CD4-positive, alpha-beta T cell treated with Interleukin-12 subunit alpha and Interleukin-12 subunit beta, for 1 hour (primary cell): ENCODE measurements at places on chromosomes 11 and 22.

GRCh38 chr11:32659672-32660071 is 76.0 kb downstream of the EIF3M start:
- DNase-seq = no peak

GRCh38 chr11:75625021-75625420 is 43.8 kb downstream of the MAP6 start:
- no peak for DNase-seq

DNA sequence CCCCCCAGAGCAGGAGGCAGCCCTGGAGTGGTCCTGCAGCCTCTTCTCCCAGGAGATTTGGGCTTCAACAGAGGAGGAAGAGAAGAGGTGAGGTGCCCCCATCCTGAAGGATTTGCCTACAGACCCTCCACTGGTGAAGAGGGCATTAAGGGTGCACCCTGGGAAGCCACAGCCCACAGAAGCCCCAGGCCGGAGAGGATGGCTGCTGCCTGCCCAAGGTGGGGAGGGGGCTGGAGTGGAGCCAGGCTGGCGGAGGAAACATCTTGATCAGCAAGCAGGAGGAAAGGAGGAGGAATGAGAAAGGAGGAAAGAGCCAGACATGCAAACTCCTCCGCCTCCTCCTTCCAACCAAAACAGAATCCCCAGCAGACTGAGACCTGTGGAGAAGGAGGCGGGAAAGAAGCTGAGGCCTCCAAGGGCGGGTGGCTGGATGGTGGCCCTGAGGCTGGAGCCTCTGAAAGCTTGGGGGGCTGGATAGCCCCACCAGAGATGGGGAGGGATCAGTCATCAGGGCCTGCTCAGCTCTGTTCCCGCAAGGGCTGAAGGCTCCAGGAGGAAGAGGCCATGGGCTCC is 31.3 kb downstream of the ARRB1 start:
- no peak for DNase-seq

- DNase-seq = no peak
Measured at GRCh38 chr22:46519377-46519776, 18.0 kb downstream of the CELSR1 start.

DNA sequence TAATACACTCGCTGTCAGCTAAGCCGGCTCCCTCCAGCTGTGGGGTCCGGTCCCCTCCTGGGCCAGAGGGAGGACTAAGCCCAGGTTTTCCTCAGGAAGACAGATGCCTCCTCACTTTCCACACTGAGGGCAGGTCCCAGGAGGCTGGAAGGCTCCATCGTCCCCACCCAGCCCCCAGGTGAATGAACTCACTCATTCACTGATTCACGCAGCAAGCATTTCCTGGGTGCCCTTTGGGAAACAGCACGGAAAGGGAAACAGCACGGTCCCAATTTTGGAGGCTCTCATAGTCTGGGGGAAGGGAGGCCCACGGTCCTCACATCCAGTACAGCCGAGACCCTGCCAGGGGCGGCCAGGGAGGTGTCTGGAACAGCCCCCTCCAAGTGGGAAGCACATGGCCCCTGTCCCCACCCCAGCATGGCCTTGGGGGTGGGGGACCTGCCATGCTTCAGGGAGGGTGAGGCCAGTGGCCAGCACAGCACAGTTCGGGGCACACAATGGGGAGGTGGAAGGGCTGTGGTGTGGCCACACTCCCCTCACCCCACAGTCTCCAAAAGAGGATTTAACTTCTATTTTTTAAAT is 9.3 kb upstream of the TH start:
- no peak for DNase-seq

GRCh38 chr11:36388951-36389350 is 92.9 kb downstream of the PRR5L start:
- DNase-seq = no peak

DNA sequence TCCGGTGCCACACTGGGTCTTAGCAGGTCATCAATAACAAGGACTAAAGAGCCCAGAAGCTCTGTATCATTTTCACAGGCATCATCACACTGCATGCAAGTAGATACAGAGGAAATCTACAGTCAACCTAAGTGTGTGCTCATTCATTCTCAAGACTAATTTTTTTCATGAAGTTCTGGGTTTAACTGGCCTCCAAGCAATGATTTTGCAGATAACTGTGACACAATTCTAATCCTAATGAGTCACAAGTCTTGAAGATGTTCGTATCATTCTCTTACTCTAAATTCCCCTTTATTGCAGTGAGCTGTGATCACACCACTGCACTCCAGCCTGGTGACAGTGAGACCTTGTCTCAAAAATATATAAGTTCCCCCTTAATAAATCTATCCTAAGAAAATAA is 2.5 kb downstream of the OR52W1 start:
- no peak for DNase-seq

DNA sequence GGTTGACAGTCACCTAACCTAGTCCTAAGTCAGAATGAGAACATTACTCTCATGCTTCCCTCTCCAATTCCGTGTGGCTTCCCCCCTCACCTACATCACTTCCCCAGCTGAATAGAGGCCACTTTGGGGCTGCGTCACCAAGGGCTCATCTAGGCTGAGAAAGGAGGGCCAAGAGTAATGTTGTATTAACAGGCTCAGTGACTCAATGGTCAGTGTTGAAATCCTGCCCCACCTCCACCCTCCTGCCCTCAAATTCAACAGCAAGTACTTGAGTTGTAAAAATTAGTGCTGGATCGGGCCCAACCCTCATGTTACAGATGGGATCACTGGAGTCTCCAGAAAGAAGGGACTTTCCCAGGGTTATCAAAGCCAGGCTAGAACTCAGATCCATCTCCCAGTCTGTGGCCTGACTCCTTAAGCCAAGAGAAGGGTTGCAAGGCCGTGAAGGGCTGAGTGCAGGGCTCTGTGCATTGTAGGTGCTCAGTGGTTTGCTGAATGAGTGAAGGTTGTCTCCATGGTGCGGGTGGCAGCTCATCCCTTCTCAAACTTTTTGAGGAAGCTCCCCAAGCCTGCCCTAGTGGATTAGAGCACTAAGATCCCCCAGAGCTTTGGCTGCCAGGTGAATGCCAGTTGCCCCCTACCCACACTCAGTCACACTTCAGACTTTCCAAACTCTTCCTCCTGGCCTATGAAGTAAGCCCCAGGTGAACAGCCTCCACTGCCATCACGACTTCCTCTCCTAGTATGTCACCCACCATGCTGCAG is 3.2 kb downstream of the DGAT2 start:
- DNase-seq = no peak

GRCh38 chr11:97361812-97362378 is 972.1 kb downstream of the JRKL start:
- DNase-seq = no peak

- no peak for DNase-seq
Measured at GRCh38 chr22:26038365-26038764, 130.9 kb upstream of the SEZ6L start.

- peak; percentile 43 for DNase-seq
Measured at GRCh38 chr11:120235024-120235628, 4.8 kb upstream of the POU2F3 start.

DNA sequence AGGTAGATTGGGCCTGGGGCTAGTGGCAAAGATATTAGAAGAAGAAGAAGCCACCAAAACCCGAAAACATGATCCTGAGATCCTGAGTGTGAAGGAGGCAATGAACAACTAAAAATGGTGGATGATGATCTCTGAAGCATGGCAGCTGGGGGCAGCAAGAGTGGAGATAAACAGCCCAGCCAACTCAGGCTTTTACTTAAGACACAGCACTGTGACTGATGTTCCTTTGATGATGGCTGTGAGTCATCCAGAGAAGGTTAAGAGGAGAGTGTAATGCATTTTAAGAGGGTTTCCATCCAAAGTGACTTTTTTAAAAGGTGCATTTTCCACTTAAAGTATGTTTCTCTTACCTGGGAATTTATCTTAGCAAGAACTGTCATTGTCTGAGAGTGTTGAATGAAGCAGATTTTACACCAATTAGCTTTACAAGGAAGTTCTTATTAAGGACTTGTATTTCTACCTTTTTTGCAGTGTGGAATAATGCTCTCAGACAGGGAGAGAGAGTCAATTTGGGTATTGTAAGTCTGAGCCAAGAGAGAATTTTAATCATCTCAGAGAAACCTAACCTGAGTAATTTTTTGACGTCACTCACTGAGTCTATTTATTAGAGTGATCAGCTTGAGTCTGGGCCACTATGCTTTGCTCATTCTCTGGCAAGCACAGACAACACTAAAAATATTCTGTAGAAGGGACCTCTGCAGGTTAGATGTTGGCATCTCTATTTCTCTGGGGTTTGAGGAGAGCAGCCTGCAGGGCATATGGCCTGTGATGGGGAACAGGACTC is 14.1 kb upstream of the CALCB start:
- DNase-seq = no peak

DNA sequence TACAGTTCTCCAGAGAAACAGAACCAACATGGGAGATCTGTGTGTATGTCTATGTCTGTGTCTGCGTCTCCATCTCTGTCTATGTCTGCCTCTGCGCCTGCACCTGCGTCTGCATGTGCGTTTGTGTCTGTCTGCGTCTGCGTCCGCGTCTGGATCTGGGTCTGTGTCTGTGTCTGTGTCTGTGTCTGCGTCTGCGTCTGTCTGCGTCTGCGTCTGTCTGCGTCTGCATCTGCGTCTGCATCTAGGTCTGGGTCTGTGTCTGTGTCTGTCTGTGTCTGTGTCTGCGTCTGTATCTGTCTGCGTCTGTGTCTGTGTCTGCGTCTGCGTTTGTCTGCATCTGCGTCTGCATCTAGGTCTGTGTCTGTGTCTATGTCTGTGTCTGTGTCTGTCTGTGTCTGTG is 88.4 kb upstream of the SLC22A12 start:
- DNase-seq = no peak

GRCh38 chr22:39985383-39986035 is 9.2 kb upstream of the FAM83F start:
- DNase-seq = no peak

DNA sequence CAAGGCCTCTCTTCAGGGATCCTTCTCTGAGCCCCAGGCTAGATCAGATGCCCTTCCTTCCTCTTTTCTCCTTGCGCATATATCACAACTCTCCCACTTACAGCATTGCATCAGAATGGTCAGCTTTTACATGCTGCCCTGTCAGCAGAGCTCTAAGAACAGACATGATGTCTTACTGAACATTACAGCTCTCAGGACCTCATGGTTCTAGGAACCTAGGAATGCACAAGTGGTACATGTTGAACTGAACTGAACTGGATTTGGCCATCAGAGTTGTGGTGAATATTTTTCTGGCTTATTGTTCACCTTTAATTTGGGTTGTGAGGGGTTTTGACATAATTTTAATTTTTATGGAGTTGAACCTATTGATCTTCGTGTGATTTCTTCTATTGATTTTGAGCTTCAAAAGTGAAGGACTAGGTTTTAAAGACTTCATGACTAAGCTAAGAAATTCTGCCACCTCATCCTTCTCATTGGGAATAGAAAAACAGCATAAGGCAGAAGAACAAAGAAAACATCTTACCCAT is 37.7 kb upstream of the SPON1 start:
- no peak for DNase-seq

DNA sequence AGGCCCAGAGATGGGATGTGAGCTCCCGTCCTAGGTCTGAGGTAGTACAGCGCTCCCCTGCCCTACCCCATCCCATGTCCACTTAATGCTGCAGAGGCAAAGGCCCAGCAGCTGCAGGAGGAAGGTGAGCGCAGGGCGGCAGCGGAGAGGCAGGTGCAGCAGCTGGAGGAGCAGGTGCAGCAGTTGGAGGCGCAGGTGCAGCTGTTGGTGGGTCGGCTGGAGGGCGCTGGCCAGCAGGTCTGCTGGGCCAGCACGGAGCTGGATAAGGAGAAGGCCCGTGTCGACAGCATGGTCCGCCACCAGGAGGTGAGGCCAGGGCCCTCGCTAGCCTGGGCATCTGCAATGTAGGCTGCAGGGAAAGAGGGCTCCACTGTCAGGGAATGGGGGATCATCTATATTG is 15.2 kb downstream of the CCDC157 start:
- DNase-seq = no peak

- DNase-seq = no peak
Measured at GRCh38 chr11:126214841-126215240, 3.3 kb downstream of the FAM118B start.

GRCh38 chr11:61039916-61040315 is 62.4 kb upstream of the CD5 start:
- DNase-seq = no peak

DNA sequence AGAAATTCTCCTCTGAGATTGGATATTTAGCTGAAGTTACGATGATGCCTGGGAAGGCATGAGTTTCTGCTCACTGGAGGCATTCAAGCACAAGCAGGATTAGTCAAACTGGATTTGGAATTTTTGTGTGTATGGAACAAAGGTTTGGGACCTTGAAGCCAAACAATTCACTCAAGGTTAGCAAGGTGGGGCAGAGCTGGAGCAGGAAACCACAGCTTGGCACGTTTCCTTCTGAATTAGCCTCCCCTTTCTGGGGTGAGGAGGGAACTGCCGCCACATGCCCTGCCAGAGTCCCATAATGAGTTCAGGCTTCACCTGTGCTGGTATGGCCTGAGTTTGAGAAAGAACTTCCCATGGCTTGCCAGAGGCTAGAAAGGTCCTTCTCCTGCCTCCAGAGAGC is 50.9 kb upstream of the RRAS2 start:
- DNase-seq = no peak

- DNase-seq = peak; percentile 57
Measured at GRCh38 chr11:110173811-110174644, 80.8 kb downstream of the ZC3H12C start.

GRCh38 chr11:129278586-129279319 is 86.6 kb upstream of the ARHGAP32 start:
- DNase-seq = peak; percentile 4

DNA sequence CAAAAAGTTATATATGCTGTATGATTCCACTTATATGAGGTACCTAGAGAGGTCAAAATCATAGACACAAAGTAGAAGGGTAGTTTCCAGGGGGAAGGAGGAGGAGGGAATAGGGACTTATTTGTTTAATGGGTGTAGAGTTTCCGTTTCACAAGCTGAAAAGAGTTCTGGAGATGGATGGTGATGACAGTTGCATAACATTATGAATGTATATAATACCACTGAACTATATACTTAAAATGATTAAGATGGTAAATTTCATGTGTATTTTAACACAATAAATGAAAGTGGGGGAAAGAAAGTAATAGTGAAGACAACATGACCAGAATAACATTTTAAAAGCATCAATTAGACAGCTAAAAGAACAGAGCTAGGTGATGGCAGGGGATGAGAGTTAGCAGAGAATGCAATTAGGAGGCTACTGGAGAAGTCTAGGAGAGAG is 51.2 kb downstream of the MRTFA start:
- DNase-seq = no peak
